AG10803 (cell line): ENCODE measurements at places on chromosomes 1 and 21.

DNA sequence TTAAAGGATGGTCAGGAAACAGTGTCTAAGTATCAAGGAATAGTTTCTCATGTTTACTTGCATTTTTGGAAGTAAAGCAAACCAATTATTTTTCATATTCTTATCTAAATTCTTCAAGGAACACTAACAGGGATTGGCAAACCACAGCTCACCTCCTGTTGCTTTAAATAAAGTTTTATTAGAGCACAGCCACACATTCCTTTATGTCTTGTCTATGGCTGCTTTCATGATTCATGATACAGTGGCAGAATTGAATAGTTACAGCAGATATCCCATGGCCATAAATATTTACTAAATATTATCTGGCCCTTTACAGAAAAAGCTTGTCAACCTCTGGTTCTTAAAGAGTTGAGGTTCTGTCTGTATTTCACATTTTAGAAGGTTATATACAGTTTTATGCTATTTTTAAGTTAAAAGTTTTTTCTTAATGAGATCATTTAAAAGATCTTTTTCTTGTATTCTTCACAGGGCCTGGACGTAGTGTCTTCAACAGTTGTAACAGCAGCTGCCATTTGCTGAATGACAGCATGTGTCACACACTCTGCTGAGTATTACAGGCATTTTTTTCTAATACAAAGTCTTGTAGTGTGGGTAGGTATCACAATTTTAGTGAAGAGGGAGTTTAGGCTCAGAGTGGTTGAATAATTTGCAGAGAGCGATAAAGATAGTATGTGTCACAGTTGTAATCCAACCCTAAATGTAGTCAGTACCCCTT, 2.6 kb downstream of the ZNF691 start:
- DNase-seq = no peak

GRCh38 chr1:190274721-190275120, 202.9 kb downstream of the BRINP3 start:
- no peak for DNase-seq

DNA sequence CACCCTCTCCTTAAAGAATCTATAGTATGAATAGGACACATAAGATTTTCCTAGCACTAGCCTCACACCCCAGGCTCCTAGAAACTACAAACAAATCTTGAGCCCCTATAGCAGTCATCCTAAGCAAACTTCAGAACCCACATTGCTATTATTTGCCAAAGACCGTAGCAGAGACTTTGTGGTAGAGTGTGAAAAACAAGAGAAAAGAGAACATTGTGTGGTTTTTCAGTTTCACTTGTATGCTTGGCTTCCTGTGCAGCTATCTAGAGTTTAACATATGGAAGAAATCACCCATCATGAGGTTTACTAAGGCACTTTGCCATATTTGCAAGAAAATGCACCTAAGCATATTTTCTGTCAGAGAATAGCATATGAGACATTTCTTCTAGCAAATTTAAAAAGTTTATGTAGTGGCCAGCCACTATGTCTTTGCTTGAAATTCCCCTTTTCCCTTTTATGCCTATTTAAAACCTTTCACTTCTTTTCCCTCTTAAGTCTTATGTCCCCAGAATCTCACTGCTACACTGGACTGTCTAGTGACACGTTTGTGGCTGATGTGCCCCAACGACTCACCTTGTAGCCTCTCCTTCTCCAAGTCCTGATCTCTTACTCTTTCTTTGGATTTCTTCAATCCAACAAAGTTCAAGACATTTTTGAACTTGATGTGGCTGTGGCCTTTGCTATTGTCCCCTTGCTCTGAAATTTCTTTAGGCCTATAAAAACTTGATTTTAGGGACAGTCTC, 25.6 kb downstream of the CCDC190 start:
- DNase-seq = no peak

DNA sequence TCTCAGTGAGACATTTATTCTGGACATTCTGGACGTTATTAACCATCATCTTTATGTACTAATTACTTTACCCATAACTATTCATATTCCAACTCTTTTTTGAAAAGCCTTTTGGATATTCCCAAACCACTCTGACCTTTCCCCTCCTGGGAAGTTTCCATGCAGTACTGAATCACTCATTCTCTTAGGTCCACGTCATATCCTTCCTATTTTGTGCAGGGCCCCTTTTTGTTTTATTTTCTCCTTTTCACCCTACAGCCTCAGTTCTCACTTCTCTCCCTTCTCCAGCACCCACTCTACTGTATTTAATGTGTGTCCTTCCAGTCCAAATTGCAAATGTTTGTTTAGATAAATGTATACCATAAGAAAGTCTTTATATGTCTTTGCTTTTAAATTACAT, 16.4 kb upstream of the ATP1A1 start:
- DNase-seq = no peak

- peak; percentile 51 for DNase-seq
Observed at GRCh38 chr21:28793043-28793442, 199.6 kb downstream of the LTN1 start.

DNA sequence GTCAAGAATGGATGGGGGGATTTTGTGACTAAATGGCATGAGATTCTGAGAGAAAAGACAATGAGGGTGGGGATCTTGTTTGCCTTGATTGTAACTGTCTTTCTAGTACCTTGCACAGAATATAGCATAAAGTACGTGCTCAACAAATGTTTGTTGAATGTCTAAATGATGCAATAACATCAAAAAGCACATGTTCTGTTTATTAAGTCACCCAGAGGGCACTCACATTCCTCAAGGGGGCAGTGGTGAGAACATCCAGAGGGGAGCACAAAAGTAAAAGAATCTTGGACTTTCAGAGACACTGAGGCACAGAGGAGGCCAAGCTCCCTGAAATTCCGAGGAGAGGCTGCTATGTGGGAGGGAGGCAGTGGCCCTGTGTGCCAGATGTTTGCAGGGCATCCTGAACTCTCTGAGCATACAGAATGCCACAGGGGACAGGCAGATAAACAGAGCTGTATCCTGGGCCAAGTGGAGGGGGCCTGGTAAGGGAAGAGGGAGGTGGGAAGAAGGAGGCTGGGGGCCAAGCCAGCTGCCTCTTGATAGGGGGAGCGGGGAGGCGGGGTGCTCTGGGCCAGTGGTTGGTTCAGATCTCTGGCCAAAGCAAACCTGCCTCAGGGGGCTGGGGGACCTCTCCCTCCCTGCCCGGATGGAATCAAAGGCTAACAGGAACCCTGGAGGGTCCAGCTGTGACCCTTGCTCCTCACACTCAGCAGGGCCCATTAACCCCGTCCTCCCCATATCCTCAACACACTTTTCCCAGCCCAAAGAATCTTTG, 6.5 kb upstream of the ATP1A2 start:
- DNase-seq = peak; percentile 66

- DNase-seq = no peak
Observed at GRCh38 chr1:37723072-37723389, 30.7 kb downstream of the CDCA8 start.

DNA sequence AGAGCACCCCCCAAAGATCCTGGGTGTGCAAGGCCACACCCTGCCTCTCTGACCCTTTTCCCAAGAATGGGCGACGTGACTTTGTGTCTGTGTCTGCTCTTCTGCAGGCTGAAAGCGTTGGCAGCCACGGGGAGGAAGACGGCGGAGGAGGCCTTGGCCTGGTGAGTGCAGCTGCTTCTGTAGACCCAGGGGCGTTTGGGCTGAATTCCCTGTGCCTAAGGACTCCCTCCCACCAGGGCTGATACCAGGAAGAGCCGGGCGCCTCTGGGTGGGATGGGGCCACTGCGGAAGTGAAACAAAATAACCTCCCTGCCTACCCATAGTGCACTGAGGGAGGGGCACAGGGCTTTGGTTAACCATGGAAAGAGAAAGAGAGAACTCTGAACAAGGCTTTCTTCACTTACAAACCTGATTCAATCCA, 2.5 kb downstream of the UBASH3A start:
- no peak for DNase-seq

DNA sequence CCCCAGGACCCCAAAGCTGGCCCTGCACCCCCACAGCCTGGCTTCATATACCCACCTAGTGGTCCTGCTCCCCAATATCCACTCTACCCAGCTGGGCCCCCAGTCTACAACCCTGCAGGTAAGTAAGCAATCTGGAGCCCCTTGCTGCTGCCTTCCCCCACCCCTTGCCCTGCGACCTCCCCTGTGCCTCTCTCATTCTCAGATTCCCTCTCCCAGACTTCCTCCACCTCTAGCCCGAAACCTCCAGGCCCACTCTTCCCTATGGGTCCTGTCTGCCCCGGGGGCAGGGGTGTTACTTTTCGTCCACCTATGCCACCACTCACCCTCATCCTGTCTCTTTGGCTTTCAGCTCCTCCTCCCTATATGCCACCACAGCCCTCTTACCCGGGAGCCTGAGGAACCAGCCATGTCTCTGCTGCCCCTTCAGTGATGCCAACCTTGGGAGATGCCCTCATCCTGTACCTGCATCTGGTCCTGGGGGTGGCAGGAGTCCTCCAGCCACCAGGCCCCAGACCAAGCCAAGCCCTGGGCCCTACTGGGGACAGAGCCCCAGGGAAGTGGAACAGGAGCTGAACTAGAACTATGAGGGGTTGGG, 2.9 kb downstream of the SHISA4 start:
- DNase-seq = no peak

- no peak for DNase-seq
Observed at GRCh38 chr1:41566969-41567368, 82.5 kb upstream of the EDN2 start.

GRCh38 chr1:222006715-222007114, 264.8 kb upstream of the DUSP10 start:
- no peak for DNase-seq

GRCh38 chr1:155882235-155882634, 22.9 kb downstream of the SYT11 start:
- DNase-seq = no peak

DNA sequence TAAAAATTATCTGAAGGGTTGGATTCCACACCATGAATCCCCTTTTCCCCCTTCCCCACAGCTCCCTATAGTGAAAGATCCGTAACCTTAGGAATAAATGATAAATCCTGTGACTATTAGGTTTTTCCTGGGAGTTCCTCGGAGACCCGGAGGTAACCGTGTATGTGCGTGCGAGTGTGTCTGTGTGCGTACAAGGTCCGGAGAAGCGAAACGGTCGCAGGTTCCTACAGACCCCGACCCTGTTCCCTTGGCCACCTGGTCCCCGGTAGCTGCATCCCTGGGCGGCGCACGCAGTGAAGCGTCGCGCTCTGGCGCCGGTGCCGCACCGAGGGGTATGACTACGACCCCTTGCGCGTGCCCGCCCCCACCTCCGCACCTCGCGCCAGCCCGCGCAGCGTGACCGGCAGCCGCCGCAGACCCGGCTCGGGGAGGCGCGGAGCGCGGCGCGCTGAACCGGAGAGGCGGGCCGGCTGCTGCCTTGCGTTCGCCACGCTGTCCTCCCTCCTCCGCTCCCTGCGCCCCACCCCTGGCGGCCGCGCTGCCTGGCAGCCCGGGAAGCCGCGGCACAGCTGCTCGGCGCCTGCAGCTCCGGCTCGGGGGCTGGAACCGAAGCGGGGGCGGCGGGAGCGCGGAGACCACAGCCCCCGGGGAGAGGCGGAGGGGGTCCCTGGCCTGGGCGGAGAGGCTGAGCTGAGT, at the start of gene AK5:
TSS of gene AK5 (plus strand) at position 529 of the 696 bp plus-strand sequence. CDS start 295 bp downstream, outside the sequence.
- peak; percentile 52 for DNase-seq

GRCh38 chr1:150429805-150430204, 57.4 kb upstream of the TARS2 start:
- DNase-seq = no peak

- DNase-seq = no peak
Observed at GRCh38 chr1:16625497-16626408, 12.4 kb upstream of the NBPF1 start.

DNA sequence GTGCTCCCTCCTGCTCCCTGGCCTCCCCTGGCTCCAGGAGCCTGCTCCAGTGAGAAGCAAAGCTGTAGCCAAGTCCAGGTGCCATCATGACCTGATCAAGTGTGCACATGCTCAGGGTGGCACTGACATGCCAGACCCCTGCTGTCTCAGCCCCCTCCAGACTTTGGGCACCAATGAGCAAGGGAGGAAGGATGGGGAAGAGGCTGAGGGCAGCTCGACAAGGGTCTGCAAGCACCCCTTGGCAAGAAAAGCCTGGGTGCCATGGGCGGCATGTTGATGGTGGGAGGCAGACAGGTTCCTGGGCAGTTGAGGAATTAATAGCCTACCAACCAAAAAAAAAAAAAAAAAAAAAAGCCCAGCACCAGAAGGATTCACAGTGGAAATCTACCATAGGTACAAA, 942.6 kb upstream of the PRMT6 start:
- no peak for DNase-seq

DNA sequence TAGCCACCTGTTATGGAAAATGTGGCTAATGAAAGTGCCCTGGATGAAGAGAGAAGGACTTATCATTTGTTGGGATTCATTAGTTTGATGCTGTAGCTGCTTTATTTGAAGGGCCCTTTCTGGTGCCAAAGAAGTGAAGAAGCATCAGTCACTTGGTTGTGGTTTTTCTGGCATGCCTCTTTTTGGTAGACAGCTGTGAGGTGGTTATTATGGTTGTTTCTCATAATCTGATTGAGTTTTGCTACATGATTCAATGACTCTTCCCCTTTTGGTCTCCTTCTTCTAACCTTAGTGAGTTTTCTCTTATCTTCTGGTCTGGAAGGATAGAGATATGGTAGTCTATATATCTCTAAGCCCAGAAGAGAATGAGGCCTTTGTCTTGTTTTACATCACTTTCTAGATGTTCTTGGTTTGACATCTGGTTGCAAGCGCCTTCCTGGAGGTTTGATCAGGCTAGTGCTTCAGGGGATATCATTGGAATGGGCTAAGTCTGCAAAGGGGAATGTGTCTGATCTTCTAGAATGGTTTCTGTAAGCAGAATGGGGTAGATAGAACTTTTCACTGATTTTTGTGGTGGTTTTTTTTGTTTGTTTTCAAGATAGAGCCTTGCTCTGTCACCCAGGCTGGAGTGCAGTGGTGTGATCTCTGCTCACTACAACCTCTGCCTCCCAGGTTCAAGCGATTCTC, 26.0 kb downstream of the ARID1A start:
- no peak for DNase-seq

GRCh38 chr1:22317231-22317919, 134.3 kb upstream of the ZBTB40 start:
- DNase-seq = no peak

- DNase-seq = no peak
Observed at GRCh38 chr1:109725510-109725909, 13.5 kb downstream of the GSTM5 start.

GRCh38 chr1:180265871-180266270, 35.8 kb downstream of the LHX4 start:
- no peak for DNase-seq

DNA sequence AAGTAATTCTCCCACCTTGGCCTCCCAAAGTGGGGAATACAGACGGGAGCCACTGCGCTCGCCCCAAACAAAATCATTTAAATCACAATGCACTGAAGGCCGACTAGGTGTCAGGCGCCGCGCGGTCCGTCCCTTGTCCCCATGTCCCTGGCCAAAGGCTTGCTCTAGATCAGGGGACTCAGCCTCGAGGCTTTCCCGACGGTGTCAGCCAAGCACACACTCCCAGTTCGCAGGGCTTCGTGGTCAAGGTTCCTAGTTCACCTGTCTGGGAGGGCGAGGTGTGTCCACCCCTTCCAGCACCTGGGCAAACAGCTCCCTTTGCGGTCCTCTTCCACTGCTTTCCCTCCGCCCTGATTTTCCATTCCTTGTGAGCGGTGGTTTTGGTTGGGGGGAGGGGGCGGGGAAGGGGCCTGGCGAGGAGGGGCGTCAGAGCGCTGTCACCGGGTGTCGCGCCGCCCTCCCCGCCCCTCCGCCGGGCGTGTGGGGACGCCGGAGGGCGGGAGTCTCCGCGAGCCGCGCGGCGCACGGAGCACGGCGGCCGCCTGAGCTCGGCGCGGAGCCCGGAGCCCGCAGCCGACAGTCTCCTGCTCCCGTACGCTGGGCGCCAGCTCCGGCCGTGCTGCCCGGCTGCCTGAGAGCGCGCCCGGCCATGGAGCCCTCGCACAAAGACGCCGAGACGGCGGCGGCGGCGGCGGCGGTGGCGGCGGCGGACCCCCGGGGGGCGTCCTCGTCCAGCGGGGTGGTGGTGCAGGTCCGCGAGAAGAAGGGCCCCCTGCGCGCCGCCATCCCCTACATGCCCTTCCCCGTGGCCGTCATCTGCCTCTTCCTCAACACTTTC, at the start of gene STUM:
TSS of gene STUM (plus strand) at position 509 of the 838 bp plus-strand sequence. CDS start at position 650, 141 bp downstream.
- DNase-seq = peak; percentile 23
